Fibroblast of skin of left quadriceps (primary cell): ENCODE measurements at places on chromosomes 12 and 14.

GRCh38 chr14:75442642-75443041 lies 14.8 kb downstream of the JDP2 start:
- no peak for DNase-seq

- no peak for DNase-seq
Measured at GRCh38 chr14:76742966-76743365, 18.3 kb upstream of the VASH1 start.

DNA sequence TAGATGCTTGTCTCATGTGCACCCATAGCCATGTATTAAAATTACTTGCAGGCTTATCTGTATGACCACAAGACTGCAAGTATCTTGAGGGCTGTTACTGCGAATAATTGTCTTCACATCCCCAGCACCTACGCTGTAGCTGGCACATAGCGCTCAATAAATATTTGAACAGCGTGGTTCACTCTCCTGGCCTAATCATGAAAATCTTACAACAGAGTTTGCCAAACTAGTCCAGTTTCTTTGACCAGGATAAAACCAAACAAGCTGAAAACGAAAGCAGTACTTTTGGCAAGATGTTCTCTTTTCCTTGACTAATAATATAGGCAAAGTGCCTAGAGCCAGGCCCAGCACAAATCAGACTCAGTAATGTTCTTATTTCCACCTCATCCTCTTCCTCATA lies 106.7 kb downstream of the RPS29 start:
- DNase-seq = no peak

DNA sequence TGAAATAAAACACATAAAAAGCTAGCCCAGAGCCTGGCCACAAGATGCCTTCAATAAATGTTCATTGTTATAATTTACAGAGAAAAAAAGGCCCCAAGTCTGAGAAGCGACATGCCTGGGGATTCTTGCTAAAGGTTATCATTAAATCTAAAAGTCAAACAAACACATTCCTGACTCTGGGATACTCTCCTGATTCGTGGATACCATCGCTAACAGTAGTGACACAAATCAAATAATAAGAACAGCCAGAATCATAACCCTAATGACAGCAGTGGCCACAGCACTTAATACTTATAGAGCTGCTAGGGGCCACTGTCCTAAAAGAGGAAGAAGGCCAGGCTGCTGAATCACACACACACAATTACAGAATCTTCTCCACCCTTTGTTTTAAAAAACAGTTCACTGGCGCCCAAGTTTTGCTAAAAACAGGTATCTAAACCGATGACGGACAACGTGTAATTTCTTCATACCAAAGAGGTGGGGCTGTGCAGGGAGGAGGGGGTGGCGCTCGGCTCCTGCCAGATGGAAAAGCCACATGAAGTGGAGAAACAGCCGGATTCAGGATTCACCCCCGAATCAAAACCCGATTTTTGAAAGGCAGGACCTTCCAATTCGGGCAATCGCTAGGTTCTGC lies 1.2 kb downstream of the CLIP1 start:
- no peak for DNase-seq

DNA sequence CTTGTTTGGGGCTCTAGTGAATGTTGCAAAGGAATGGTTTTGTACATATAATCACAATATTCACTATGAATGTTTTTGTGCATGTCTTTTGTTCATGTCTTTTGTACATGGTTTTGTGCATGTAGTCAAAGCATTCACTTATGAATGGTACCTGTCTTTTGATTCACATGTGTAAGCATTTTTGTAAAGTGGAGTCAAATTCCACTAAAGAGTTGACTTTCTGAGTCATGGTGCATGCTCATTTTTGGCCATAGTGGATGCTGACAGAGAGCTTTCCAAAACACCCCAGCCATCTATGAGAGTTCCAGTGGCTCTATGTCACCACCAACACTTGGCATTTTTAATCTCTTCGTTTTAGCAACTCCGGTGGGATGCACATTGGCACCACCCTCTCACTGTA lies 1185.9 kb upstream of the TMEM132C start:
- DNase-seq = no peak

GRCh38 chr12:4762773-4763172 lies 42.6 kb downstream of the GALNT8 start:
- no peak for DNase-seq

GRCh38 chr12:113940357-113941207 lies 25.5 kb downstream of the RBM19 start:
- no peak for DNase-seq

- DNase-seq = no peak
Measured at GRCh38 chr12:65681226-65681625, 143.1 kb upstream of the HMGA2 start.

GRCh38 chr12:12877153-12877768 lies 14.1 kb upstream of the GPRC5A start:
- DNase-seq = no peak

DNA sequence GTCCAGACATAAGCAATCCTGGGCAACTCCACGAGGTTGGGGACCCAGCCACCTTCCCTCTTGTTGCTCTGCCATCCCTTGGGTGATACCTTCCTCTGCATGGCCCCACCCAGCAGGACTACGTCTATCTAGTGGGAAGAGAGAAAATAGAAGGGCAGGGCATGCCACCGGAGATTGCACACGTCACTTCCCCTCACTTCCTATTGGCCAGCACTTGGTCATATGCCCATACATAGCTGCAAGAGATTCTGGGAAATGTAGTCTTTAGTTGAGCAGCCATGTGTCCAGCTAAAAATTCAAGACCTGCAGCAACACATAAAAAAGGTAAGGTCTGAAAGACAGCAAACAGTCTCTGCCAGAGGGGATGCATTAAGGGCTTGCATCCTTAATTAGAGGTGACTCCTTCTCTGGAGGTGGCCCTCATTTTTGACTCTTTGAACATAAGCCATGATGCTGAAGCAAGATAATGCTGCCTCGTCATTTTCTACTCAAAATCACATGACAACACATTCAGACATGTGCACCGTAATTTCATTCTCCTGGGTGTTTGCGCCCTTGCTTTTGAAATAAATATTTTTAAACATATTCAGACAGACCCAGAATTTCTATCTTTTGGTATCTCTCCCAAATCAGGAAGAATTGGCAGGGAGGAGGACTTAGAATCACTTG lies 91.8 kb upstream of the PWP1 start:
- DNase-seq = no peak

GRCh38 chr14:95858893-95859292 lies 17.7 kb upstream of the TUNAR start:
- no peak for DNase-seq

GRCh38 chr12:102016472-102016871 lies 45.3 kb downstream of the WASHC3 start:
- no peak for DNase-seq

DNA sequence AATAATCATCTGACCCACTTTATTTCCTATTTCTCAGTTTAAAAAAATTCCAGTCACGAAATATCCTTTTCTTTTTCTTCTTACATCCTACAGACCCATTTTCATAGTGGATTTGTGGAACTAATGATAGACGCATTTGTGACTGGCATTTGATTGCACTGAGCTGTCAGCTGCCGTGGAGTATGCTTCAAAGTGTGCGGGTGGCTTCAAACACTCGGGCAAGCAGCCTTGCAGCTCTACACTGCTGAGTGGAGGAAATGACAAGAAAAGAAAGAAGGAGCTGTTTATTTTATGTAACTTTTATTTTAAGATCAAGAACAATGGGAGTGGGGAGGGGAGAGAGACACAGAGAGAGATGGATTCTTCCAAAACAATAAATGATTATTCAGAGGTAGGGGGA lies 112.8 kb upstream of the NAP1L1 start:
- DNase-seq = no peak

GRCh38 chr14:61512026-61512834 lies 183.1 kb upstream of the HIF1A start:
- peak; percentile 96 for DNase-seq

DNA sequence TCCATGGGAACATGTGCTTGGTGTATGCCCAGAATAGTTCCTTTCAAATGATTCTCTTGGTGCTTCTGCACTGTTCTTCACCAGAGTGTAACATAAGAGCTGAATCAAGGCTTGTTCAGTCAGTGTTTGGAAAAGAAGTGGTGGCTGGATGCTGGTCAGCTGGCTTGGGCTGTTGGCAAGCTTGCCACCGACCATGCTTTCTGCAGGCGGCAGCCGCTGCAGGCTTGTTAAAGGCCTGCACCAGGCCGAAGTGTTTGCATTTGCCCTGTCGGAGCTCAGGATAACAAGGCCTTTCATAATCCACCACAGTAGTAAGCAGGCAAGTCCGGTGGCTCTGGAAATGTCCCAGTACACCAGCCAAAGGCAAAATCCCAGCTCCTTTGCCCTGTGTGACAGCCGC lies 26.9 kb downstream of the DAAM1 start:
- no peak for DNase-seq

- no peak for DNase-seq
Measured at GRCh38 chr12:27018037-27018436, 3.9 kb upstream of the TM7SF3 start.

DNA sequence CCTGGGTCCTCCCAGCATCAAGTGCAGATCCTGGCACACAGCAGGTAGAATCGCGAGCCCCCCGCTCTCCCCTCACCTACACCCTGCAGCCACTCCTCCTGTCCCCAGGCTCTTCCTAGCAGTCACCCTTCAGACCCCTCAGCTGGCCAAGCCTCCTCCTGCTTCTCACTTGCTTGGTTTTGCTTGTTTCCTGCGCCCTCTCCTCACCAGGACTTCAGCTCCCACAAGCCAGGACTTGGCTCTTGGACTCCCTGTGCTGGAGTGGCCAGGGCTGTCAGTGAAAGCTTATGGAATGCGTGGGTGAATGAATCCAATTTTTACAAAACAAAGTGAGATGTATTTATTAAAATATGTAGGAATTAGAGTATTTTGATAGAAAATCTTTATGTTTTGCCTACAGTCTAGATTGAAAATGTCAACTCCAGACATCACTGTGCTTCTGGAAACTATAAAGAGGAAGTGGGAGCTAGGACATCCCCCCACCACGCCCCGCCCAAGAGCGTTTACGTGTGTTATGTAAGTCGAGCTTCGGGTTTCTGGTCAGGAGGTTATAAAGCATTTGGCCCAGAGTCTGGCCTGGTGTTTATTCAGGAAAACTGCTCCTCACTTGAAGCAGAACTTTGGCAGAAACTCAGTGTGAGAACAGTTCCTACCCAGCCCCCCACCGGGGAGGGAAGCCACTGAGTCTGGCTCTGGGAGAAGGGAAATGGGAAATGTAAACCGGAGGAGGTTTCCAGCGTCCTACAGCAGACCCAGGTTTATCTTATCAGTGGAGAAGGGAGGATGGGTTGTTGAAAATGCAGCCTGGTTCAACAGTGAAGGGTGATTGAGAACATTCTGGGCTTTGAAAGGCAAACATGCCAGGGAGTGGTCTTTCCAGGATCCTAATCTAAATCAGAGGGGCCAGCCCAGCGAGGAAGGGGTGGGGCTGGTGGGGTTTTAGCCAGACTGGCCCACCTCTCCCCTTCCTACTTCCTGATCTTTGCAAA lies 8.8 kb downstream of the ALDH2 start:
- no peak for DNase-seq
